Activated CD4-positive, alpha-beta T cell treated with anti-CD3 and anti-CD28 coated beads, Interleukin-2, amount 50 U/mL, for 24 hours (primary cell): ENCODE measurements at places on chromosomes 5 and 9.

DNA sequence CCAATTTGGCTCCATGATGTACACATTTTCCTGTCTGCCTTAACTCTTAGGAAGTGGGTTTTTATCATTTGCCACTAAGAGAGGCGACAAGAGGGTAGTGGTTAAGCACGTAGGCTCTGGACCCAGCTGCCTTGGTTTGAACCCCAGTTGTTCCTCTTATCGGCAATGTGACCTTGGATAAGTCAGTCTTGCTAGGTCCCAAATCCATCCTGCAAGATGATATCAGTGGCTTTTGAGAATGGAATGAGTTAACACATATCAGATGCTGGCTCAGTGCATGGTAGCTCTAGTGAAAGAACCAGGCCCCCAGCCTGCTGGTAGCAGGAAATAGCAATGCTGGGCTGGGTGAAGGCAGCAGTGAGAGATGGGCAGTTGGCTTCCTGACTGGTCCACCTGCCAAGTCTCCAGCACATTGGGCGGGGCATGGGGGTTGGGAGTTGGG, 72.5 kb downstream of the STK10 start:
- DNase-seq = no peak

- no peak for DNase-seq
Observed at GRCh38 chr5:103211576-103212561, 46.7 kb upstream of the MACIR start.

DNA sequence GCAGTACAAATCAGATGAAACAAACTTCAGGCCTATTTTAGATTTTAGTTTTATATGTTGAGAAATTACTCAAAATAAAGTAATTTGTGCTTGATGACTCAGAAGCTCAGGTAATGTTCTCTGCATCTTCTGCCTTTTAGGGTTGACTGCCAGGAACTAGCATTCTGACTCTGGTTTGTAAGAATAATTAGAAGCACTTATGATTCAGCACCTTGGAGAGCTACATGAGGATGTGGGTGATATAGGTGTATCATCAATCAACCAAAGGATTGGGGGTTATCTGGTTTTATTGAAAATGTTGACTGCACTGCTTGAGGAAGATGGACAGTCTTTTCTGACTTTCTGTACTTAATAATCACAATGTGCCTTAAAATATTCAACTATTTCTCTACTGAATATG, 118.7 kb upstream of the SGCD start:
- DNase-seq = no peak

DNA sequence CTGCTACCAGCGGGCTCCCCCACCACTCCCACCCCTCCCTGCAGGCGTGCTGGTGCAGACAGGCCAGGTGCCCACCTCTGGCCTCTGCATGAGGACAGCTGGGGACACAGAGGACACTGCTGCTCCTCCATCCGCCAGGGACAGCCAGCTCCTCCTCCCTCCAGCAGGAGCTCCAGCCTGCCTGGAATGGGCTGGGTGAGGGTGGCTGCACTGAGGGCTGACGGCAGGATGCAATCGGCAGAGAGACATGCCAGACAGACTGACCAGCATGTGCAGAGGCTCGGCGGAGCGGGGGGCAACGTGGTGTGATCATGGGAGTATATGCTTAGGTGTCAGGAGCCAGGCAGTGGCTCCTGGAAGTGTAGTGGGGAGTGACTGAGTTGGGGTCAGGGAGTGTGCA, 68.4 kb downstream of the RASGEF1C start:
- DNase-seq = no peak

DNA sequence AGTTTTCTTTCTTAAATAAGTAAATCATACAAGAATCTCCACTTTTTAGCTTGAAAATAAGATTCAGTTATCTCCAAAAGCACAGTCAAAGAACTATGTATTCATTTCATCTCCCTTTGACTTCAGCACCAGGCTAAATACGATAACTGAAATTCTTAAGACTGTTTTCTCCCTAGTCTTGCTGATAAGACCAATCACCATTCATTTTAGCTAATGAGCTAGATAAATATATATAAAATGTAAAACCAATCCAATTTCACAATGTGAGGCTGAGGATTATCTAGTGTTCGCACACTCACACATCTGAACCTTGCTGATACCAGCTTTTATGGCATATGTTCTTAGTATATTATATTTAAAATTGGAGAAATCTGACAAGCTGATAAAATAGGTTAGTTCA, 17.3 kb upstream of the ZNF622 start:
- no peak for DNase-seq

- DNase-seq = no peak
Observed at GRCh38 chr9:97503862-97504210, 2.4 kb downstream of the TMOD1 start.

DNA sequence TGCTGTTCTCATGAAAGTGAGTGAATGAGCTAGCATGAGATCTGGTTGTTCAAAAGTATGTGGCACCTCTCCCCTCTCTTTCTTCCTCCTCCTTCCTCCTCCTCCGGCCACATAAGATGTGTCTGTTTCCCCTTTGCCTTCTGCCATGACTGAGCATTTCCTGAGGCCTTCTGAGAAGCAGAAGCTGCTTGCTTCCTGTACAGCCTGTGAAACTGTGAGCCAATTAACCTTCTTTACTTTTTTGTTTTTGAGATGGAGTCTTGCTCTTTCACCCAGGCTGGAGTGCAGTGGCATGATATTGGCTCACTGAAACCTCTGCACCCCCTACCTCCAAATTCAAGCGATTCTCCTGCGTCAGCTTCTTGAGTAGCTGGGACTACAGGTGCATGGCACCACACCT, 6.1 kb downstream of the S100Z start:
- DNase-seq = no peak

DNA sequence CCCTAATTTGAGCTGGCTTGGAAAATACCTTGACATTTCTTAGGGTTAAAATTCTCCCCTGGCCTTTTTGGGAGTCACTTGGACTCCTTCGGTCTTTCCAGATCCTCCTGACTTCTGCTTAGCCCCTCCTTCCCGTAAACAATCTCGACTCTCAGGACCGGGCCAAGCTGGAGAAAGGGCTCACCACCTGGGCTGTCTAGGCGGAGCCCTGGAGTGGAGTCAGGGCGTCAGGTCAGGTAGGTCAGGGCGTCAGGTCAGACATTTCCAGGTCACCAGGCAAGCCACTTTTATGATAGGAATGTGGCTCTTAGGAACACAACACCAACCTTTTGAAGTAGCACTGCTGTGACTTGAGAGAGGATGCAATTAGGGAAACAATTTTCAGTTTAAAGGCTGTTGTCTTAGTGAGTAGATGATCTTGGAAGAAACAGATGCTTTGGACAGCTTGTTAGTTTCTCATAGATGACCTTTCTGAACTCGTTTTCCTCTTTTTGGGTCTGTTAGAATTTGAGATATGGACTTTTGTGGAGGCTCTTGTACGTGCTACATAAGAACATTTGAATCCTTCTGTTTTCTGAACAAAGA, 12.8 kb downstream of the OSTF1 start:
- DNase-seq = no peak
